Breast epithelium (tissue), 4 donors: ENCODE measurements at places on chromosomes 7 and 10.

DNA sequence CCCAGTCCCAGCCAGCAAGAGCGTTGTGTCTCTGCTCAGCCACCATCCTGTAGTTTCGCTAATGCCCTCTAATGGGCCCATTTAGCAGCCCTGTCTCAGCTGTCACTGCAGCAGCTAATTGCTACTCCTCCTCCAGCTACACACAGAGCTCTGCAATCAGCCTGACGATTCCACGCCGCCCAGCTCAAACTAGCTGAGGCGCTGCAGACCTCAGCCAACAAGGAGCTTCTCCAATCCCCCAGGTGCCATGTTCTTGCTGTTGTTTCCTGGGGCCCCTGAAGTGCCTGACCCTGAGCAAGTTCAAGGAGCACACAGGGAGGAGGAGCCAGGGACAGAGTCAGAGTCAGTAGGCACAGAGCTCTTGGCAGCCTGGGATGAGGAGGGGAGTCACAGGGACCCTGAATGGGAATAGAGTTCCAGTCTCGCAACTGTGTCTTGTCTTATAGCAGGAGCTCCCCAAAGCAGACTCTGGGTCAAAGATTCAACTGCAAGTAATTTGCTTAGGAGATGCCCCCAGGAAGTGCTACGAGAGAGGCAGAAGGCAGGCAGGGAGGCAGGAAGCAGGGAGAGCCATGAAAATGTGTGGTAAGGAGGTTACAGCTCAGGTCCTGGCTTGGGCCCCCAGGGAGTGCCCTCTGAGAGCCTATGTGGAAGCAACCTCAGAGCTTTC, 135.8 kb upstream of the UNC5B start:
- peak; percentile 25 for DNase-seq

- no peak for DNase-seq
Measured at GRCh38 chr10:106826716-106827115, 337.8 kb downstream of the SORCS1 start.

DNA sequence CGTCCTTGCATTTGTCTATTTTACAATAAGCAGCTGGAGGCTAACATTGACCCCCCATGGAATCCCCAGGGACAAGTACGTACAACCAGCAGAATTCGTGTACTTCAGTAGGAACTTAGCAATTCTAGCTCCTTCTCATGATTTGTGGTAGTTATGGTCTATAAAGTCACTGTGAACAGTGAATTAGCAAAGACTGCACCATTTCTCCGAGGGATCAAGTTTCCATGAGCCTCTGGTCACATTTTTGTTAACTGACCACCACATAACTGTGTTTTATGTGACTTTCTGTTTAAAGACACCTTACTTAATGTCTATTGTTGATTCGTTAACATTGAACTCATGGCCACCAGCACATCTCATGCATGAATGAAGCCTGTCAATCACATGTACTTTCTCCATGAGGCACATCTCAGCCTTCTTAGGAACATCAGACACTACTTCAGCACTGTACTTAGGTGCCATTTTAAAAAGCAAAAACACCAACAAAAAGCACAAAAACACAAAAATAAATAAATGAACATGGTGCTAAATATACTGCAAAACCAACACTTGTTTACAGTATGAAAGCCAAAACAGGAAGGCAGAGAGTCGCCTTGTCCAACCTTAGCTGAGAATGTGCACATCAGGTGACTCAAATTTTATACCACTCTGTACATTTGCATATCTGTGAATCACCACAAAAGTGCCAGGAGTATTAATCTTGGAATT, 9.0 kb upstream of the UCN3 start:
- no peak for DNase-seq

GRCh38 chr7:142407939-142408570, 150.2 kb upstream of the PRSS58 start:
- no peak for DNase-seq

- no peak for DNase-seq
Measured at GRCh38 chr7:17474724-17475344, 176.4 kb downstream of the AHR start.

GRCh38 chr10:17607603-17608332, 9.4 kb downstream of the HACD1 start:
- DNase-seq, result no peak

DNA sequence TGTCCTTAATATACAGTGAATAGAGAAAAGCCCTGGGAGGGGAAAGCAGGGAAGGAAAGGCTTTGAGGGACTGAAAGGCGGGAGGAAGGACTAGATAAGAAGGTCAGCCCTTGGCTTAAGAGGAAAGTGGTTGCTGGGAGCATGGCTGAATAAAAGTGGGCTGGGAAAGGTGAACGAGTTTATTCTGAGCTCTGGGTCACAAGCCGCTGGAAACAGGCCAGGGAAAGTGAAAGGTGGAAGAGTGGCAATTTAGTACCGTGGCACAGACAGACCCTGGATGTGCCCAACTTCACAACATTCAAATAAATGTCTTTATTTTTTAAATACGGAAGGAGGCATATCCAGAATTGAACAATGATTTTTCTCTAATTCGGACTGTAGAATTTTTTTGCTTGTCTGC, 39.7 kb downstream of the TAC1 start:
- DNase-seq, result no peak
